Thyroid gland (tissue), 4 donors: ENCODE measurements at places on chromosomes 4 and X. TPM values are rescaled to one million over a fixed set of nuclear protein-coding genes. Genes with fewer than 3 reads are reported as not detected.
A peak's percentile ranks its signal among the peaks of the same experiment; 100 is the strongest.

DNA sequence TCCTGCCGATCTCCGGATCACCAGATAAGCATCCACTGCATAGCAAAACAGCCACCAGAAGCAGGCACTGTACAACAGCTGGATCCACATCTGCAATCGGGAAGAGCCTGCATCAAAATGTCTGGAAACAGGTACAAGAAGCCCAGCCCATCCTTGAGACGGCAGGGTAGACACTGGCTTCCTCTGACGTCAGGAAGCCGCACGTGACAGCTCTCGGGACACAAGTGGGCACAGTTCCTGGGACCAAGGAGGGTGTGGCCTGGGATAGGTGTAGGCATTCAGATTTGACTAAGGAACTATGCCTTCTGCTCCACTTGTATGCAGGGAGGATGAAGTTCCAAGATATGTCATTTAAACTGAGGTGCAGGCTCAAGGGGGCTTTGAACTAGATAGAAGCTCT is 6.3 kb downstream of the GPR143 start:
- H3K27me3 ChIP-seq, result no peaks in the 10 kb centered on the region
- H3K36me3 ChIP-seq, result no peaks in the 10 kb centered on the region
- no peak for DNase-seq
- H3K27ac ChIP-seq, result no peak overlapping the region

- no peak overlapping the region for H3K4me3 ChIP-seq
- peaks cover 47% of the 10 kb centered on the region for H3K4me1 ChIP-seq
- no peak overlapping the region for H3K27ac ChIP-seq
- peak; percentile 70 for DNase-seq
- H3K36me3 ChIP-seq, result no peaks in the 10 kb centered on the region
- H3K27me3 ChIP-seq, result peaks cover 53% of the 10 kb centered on the region
These were observed 1.0 kb upstream of the PDGFRA start for GRCh38 chr4:54228056-54228527.

DNA sequence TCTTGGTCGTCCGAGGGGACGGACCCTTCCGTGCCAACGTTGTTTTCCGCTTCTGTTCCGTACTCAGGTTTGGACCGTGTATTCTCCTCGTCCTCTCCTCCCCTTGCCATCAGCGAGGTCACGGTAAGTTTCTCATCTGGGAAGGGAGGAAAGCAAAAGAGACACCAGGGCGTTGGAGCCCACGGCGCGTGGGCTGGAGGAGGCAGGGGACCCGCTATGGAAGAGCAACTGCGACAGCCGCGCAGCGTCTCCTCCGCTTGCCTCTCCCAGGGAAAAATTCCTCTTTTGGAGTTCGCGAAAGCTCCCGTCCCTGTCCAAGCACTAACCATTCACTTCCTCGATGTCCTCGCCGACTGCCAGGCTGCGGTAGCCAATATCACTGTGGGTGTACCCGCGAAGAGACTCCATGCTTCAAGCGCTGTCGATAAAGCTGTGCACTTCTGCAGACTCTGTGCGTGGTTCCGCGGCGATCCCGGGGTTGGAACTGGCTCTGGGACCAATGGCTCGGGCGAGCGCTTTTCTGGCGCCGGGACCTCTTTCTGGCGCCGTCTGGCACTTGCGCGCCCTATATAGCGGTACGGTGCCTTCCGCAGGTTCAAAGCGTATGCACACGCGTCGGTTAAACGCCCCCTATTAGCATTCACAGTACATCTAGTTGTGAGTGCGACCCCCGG is at the start of gene ESX1:
Gene ESX1, minus strand, starts transcription at position 492 of the 674 bp plus-strand sequence. Its CDS starts 84 bp downstream, at position 408.
- peaks cover 5% of the 10 kb centered on the region for H3K4me1 ChIP-seq
- no peaks in the 10 kb centered on the region for H3K36me3 ChIP-seq
- no peak for DNase-seq
- peaks cover 5% of the 10 kb centered on the region for H3K27me3 ChIP-seq
- no peak within 1 kb of the TSS for H3K27ac ChIP-seq

The FREM3 gene
- not detected for total RNA-seq

GRCh38 chrX:22041907-22042530 is 9.9 kb downstream of the PHEX start:
- DNase-seq, result peak; percentile 54
- H3K27me3 ChIP-seq, result no peaks in the 10 kb centered on the region
- H3K36me3 ChIP-seq, result no peaks in the 10 kb centered on the region
- no peak overlapping the region for H3K4me3 ChIP-seq
- H3K27ac ChIP-seq, result no peak overlapping the region
- H3K4me1 ChIP-seq, result no peaks in the 10 kb centered on the region

GRCh38 chr4:6184169-6184568 is 16.2 kb downstream of the JAKMIP1 start:
- no peak for DNase-seq
- H3K27ac ChIP-seq, result no peak overlapping the region
- H3K27me3 ChIP-seq, result no peaks in the 10 kb centered on the region
- H3K4me3 ChIP-seq, result no peak overlapping the region

The RAB41 gene
- total RNA-seq, result not detected

The FAM47A gene
- total RNA-seq, result not detected

The PCDH19 gene
- total RNA-seq, result 0.56 TPM

- DNase-seq, result no peak
- no peaks in the 10 kb centered on the region for H3K27me3 ChIP-seq
- H3K36me3 ChIP-seq, result no peaks in the 10 kb centered on the region
- no peak overlapping the region for H3K27ac ChIP-seq
- no peak overlapping the region for H3K4me3 ChIP-seq
These were observed 467.7 kb downstream of the NKX6-1 start for GRCh38 chr4:84031401-84031800.

The MAGEE1 gene
- 4.2 TPM for total RNA-seq

GRCh38 chr4:125526420-125526819 is 211.7 kb downstream of the FAT4 start:
- H3K27ac ChIP-seq, result no peak overlapping the region
- no peaks in the 10 kb centered on the region for H3K36me3 ChIP-seq
- no peaks in the 10 kb centered on the region for H3K27me3 ChIP-seq
- H3K4me3 ChIP-seq, result no peak overlapping the region
- no peaks in the 10 kb centered on the region for H3K4me1 ChIP-seq

GRCh38 chr4:18689308-18690115 is 668.0 kb upstream of the LCORL start:
- H3K4me1 ChIP-seq, result no peaks in the 10 kb centered on the region
- H3K4me3 ChIP-seq, result no peak overlapping the region
- no peaks in the 10 kb centered on the region for H3K36me3 ChIP-seq
- no peaks in the 10 kb centered on the region for H3K27me3 ChIP-seq
- no peak overlapping the region for H3K27ac ChIP-seq
- DNase-seq, result peak; percentile 31

- DNase-seq, result no peak
- no peak overlapping the region for H3K4me3 ChIP-seq
- H3K4me1 ChIP-seq, result no peaks in the 10 kb centered on the region
- H3K27me3 ChIP-seq, result no peaks in the 10 kb centered on the region
These were observed 130.3 kb downstream of the ADGRA3 start for GRCh38 chr4:22385611-22386011.

DNA sequence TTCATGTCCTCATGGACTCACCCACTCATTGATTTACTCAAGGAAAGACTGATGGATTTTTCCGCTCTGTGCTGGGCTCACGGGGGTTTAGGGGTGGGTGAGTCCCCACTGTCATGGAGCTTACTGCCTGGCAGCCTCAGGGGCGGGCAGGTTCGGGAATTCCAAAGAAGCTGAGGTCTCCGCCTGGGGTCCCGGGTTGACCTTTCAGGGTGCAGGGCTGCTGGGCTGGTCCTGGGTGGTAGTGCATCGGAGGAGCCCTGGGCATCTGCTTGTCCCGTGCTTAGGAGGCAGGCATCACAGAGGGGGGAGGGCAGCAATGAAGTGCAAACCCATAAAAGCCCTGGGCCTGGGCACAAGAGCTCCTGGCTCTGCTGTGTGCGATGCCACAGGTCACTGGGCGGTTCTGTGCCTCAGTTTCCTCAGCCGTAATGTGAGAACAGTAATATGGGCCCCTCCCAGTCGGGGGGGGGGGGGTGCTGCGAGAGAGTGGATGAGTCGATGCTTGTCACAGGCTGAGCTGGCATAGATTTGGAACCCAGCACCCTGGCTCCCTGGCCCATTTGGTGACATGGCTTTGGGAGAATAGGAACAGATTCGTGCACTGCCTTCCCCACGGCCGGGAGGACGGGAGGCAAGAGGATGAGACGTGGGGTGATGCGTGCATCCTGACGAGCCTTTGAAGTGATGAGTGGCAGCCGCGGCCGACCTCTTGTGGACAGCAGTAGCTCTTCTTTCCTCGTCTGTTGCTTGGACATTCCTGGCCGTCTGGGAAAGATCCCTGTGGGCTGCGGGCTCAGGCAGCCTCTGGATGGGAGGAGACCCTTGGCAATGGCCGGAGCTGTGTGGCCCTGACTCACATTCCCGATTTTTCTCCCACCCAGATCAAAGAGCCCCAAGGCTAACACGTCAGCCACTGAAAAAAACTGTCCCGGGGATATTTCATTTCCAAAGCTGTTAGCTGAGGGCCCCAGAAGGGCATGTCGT is 42.0 kb downstream of the PSAPL1 start:
- H3K4me3 ChIP-seq, result no peak overlapping the region
- H3K27ac ChIP-seq, result no peak overlapping the region
- H3K4me1 ChIP-seq, result peaks cover 6% of the 10 kb centered on the region
- peak; percentile 21 for DNase-seq
- no peaks in the 10 kb centered on the region for H3K36me3 ChIP-seq
